Thoracic aorta (tissue), 2 donors: ENCODE measurements at places on chromosomes 12 and 14. TPM values are rescaled to one million over a fixed set of nuclear protein-coding genes. Genes with fewer than 3 reads are reported as not detected.

DNA sequence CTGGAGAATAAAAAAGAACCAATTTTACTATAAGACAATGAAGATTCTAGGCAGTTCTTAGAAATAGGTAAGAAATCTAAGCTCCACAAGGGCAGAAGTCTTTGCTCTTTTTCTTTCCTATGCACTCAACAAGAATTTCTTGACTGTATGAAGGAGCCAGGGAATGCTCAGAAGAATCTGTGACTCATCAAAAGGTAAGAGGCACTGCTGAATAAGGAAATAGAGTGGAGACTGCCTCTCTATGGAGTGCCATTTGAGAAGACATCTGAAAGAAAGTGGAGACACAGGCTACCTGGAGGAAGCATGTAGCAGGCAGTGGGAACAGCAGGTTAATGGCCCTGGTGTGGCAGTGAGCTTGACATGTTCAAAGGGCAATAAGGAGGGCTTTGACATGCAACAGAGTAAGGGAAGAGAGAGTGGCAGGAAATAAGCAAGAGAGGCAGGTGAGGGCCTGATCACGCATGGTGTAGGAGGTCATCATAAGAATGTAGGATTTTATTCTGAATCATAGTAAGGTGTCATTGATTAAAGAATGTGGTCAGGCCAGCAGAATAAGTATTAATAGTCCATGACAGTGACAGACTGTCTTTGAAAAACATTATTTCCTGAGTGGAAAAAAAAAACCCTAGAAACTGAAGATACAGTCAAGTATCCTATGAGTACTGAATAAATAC, 446.7 kb upstream of the GARIN6 start:
- no peak for DNase-seq

DNA sequence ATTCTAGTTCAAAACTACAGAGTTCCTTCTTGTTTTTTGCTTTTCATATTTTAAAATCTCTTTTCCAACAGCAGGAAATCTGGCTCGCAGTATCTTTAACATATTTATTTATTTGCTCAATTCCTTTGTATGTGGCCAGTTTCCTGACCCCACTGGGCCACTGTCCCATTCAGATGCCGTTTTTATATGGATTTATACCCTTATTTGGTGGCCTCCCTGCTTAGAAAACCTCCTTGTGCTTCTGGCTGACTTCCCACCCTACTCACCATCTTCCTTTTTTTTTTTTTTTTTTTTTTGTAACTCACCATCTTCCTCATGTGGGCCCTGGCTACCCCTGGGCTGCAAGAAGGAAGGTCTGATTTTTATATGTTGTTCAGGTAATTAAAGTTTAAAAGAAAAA, 53.9 kb downstream of the TTLL5 start:
- no peak for DNase-seq

Gene INHBC
- total RNA-seq = not detected

DNA sequence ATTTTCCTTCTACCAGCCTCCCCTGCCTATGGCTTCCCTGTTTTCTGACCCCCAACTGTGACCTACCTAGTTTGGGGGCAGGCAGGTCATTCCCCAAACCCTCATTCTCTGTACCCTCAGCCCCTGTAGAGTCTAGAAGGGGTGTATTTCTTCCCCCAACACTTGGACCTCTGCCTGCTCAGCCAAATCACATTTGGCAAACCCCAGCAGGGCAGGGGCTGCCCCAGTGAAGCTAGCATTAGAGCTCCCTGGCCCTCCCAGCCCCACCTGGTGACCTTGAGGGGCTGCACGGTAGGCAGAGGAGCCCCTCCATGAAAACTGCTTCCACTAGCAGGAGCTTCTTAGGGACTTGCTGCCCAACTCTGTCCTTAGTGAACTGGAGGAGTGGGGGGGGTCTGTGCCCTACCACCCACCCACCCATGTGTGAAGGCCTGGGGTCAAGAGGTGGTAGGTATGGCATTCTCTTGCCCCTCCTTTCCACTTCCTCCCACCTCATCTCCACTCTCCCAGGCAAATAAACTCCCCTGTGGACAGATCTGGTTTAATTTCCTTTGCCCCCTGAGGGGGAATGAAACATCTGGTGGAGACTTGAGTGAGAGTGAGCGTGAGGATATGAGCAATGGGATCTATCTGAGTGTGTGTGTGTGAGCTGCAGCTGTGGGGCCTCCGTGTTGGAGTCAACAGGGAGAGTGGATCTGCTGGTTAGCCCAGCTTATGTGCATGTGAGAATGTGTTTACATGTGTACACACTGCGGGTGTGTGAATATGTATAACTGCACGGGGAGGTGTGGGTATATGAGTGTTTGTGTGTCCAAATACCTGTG, 1.6 kb downstream of the NXPH4 start:
- no peak for DNase-seq

- DNase-seq = no peak
These were observed 12.7 kb upstream of the NOXRED1 start for GRCh38 chr14:77436042-77436441.

Gene CLEC1A
- total RNA-seq = 5.1 TPM

Gene SERPINA3
- 140 TPM for total RNA-seq

- no peak for DNase-seq
These were observed 244.8 kb downstream of the DACT1 start for GRCh38 chr14:58882577-58883018.

DNA sequence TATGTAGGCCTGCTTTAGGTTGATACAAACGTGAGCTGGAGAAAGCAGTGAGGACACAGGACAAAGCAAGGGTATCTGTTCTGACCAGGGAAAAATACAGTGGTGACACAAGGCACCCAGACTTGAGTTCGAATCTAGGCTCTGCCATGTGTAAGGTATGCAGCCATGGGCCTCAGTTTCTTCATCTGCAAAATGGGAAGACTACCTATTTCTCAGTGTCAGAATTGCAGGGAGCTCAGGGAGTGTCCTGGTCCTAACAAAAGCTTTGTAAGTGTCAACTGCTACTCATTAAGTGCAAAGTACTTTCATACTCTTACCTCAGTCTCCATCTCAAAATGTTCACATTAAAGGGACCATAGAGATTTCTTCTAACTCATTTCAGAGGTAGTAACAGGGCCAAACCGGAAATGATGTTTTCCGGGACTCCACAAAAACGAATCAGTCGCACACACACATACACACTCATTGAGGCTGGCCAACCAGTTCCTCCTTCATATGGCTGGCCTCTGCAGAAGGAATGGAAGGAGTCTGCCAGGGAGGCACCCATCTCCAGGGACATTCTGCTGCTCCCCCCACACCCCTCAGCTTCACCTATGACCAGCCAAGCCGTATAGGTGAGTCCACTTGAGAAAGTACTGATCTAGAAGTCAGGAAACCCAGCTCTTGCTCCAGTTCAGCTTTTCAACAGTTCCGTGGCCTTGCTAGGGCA, 7.8 kb downstream of the CTDSP2 start:
- DNase-seq = no peak

- no peak for DNase-seq
These were observed 23.2 kb downstream of the AMDHD1 start for GRCh38 chr12:95966287-95966870.

- DNase-seq = no peak
These were observed 25.3 kb downstream of the LRIG3 start for GRCh38 chr12:58895053-58895452.

GRCh38 chr12:44003721-44004120, 167.8 kb downstream of the TMEM117 start:
- no peak for DNase-seq

DNA sequence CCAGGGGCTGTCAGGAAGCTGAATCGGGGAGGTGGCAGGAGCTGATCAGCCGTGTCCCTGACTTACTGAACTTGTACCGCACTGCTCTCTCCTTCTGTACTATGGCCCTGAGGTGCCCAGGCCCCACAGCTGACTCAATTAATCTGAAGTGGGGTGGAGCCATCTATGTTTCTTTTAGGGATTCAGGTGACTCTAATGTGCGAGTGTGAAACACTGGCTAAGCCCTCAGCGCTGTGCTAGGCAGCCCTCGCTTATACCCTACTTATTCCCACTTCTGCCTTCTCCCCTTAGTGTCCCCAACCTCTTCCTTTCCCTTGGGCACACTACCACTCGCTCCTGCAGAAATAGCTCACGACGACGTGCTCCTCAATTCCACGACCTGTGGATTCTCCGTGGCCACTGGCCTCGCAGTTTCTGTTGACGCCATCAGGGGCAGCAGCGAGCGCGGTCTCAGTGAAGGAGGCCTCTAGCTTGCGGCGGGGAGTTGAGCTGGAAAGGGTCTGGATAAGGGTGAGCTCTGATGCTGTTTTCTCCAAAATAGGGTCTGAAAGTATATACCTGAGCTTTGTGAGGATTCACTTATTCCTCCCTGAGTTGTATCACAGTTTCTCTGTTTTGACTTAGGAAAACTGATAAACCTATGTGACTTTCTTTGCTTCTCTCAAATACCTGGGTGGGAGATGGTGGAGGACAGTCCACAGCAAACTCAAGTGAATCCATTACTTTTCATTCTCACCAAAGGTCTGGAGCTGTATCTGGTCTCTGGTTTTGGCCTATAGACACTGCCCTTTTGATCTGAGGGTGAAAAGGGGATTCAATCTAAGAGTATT, 167.6 kb downstream of the SLC41A2 start:
- DNase-seq = no peak

Gene EML1
- 66.5 TPM for total RNA-seq

- DNase-seq = no peak
These were observed 64.5 kb upstream of the EGLN3 start for GRCh38 chr14:34015383-34015782.

- no peak for DNase-seq
These were observed 67.0 kb downstream of the ARF6 start for GRCh38 chr14:49959822-49960408.

Gene RNF212B
- total RNA-seq = not detected

- no peak for DNase-seq
These were observed 251.5 kb downstream of the ZFP36L1 start for GRCh38 chr14:68541178-68541896.

Gene LALBA
- not detected for total RNA-seq

Gene AGAP2
- 3.5 TPM for total RNA-seq
